ENCODE measurements at places on chromosomes 2 and 18.

- no peak for DNase-seq
Measured at GRCh38 chr2:212708355-212708754, 169.8 kb upstream of the ERBB4 start.

GRCh38 chr2:38201784-38202183, 125.8 kb upstream of the CYP1B1 start:
- no peak for DNase-seq

DNA sequence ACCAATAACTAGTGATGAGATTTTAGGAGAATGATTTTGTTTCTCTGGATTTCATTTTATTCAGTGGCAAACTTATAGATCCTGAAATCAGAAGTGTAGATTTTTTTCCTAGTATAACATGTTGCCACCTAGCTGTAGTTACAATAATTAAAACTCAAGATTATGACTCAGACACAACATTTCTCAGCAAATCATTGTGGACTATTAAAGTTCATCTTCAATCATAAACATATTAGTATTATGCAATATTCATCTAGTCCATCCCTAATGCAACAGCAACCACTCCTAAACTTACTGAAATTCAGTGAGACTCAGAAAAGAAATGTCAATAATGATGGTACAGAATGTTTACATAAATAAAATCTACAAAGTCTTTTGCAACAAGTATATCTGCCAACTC, 51.3 kb downstream of the USP34 start:
- DNase-seq: no peak

DNA sequence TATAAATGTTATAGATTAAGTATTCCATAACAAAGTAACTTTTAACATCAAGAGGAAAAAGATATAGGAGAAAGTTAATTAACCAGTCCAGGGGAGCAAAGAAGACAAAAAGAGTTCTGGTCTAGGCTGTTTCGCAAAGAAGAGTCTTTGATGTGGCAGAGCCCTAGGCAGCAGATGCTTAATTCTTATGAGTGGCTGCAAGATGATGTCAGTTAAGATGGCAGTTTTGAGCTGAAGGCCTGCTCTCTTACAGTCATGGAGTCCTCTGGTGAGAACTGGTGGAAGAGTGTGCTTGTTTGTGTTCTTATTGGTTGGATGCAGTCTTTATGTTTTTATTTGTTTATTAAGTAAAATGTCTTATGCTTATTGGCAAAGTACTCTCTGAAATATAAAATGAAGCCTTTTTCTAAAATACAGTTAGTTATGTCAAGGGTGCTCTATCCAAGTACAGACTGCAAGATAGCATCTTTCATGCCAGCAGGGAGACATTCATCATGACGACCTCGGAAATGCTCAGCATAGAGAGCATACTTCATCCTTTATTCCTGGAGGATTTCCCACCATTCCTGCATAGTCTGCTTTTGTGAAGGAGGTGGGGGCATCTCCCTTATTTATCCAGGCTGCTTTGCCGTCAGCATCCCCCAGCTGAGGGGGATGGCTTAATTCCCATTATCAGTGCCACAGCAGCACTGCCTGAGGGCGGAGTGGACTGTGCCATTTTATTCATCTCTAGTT, 38.9 kb upstream of the SERPINE2 start:
- DNase-seq: no peak

- no peak for DNase-seq
Measured at GRCh38 chr2:3762771-3763447, 59.5 kb downstream of the DCDC2C start.

GRCh38 chr18:811182-811891, 705 bp downstream of the YES1 start:
- DNase-seq: no peak

GRCh38 chr2:219929835-219930234, 302.4 kb downstream of the SLC4A3 start:
- no peak for DNase-seq

- no peak for DNase-seq
Measured at GRCh38 chr18:78758496-78758895, 221.1 kb upstream of the SALL3 start.
